Stimulated activated CD4-positive, alpha-beta T cell treated with anti-CD3 and anti-CD28 coated beads, Interleukin-2, amount 100 ng/mL, for 4 hours (primary cell): ENCODE measurements at places on chromosomes 3 and 15.

DNA sequence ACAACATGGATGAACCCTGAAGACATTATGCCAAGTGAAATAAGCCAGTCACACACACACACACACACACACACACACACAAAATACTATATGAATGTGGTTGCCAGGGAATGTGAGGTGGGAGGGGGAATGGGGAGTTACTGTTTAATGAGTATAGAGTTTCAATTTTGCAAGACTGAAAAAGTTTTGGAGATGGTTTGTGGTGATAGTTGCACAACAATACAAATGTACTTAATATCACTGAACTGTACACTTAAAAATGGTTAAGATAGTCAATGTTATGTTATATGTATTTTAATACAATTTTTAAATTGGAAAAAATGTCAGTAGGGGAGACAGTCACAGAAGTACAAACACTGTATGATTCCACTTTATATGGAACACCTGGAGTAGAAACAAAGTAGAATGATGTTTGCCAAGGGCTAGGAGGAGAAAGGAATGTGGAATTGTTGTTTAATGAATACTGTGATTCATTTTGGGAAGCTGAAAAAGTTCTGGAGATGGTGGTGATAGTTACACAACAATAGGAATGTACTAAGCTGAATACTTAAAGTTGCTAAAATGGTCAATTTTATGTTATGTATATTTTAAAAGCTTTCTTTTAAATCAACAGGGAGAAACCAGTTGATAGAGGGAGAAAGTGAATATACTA is 76.6 kb downstream of the RPL39L start:
- no peak for DNase-seq

DNA sequence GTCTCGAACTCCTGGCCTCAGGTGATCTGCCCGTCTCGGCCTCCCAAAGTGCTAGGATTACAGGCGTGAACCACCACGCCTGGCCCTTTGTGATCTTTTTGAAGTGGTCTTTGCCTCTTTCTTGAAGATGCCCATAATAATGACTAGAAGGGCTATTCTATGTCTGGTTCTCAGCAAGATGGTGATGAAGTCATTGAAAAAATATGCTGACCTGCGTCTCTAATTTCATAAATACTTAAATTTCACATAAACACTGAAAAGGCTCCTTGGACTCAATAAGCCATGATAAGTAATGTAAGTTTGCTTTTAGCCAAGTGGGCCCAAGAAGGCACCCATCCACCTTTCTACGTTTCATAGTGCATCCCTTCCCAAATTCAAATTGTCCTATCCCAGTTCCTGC is 775 bp upstream of the MAPK6 start:
- DNase-seq: no peak

DNA sequence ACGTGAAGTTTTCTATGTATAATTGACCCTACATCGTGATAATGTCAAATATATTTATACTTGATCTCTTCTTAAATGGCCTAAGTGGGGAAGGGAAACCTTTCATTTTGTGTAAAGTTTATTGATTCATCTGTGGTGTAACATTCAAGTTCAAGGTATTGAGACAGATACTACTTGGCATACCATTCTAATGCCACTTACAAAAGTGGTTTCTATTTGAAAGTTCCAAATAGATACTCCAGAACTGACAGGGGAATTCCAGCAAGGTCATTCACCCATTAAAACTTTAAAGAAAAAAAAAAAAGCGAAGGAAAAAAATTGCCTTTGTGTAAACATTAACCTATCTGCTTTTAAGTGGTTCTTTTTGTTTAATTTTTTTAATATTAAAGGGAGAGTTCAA is 45.3 kb upstream of the MAP3K13 start:
- DNase-seq: no peak

- no peak for DNase-seq
Observed at GRCh38 chr3:187930021-187930420, 184.8 kb upstream of the BCL6 start.

DNA sequence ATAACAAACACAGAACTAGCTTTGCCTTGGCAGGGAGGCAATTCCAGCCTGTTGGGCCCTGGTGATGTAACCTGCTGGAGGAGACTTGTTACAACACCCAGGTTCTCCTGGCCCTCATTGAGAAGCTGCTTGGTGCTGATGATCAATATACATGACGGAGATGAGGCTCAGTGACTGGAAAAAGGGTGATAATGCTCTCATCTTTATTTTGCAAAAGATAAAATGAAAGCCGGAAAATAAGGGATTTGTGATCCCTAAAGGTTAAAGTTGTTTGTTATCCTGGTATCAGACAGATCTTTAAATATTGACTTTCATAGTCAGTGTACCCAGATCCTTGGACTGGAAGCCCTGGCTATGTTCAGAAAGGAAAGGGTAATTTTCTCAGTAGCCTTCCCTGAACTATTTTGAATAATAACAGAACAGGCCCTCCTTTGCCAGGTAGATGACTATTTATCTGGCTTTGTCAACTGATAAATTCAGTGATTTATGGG is 118.9 kb upstream of the MEIS2 start:
- no peak for DNase-seq

- no peak for DNase-seq
Observed at GRCh38 chr15:79916502-79917132, 19.8 kb upstream of the MTHFS start.

- DNase-seq: no peak
Observed at GRCh38 chr3:158790901-158791589, 10.8 kb upstream of the MFSD1 start.

DNA sequence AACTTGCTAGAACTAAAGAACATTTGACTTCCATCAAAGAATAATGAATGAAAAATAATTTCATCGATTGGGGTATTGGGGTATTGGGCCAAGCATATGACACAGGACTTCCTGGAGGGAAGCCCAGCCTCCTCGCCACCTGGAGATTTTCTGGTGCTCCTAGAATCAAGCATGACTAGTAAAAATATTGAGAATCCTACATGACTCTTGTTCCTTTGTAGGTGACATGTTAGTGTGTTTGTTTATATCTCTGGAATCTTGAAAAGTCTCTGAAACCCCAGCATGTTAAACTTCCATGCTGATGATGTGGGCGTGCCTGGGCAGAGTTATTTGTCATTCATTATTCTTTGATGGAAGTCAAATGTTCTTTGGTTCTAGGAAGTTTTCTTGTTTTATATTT is 90.1 kb upstream of the EPHB3 start:
- DNase-seq: no peak
